ENCODE measurements at places on chromosomes 4 and X.

- no peak for DNase-seq
These were observed 8.4 kb downstream of the NDUFA1 start for GRCh38 chrX:119880076-119880475.

GRCh38 chr4:19739101-19739651 lies 512.5 kb upstream of the SLIT2 start:
- DNase-seq: no peak

DNA sequence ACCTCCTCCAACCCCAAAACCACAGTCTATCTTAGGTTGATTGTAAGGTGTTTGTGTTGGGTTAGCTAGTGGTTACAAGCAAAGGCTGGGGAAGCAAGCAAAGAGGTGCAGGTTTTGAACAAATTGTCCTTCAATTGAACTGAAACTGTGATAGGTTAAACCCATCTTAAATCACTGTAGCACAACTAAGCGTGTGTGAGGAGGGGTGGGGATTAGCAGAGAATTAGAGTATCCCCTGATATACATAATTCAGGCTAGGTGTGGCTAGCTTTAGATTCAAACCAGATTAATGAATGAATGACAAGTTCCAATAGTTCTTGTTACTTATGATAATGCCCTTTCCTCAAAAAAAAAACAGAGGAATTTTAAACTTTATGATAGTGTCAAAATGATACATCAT lies 191.0 kb upstream of the POF1B start:
- no peak for DNase-seq

GRCh38 chr4:79700356-79700755 lies 292.3 kb upstream of the GK2 start:
- no peak for DNase-seq

DNA sequence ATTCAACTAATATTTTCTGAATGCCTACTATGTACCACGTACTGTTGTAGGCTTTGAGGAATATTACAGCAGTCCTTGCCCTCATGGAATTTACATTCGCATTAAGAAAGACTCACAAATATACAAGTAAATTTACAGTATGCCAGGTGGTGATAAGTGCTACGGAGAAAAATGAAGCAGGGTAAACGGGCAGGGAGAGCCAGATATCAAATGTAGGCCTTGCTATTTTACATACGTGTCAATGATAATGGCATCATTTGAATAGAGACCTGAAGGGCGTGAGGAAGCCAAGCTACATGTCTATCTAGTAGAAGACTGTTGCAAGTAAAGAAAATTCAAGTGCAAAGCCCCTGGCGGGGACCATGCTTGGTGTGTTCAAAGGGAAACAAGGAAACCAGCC lies 65.2 kb downstream of the AMMECR1 start:
- no peak for DNase-seq

All from stimulated activated CD4-positive, alpha-beta T cell treated with anti-CD3 and anti-CD28 coated beads, Interleukin-15, amount 100 ng/mL, for 1 hour (primary cell).